ENCODE measurements at places on chromosomes 2 and 18. TPM values are rescaled to one million over a fixed set of nuclear protein-coding genes. Genes with fewer than 3 reads are reported as not detected.

DNA sequence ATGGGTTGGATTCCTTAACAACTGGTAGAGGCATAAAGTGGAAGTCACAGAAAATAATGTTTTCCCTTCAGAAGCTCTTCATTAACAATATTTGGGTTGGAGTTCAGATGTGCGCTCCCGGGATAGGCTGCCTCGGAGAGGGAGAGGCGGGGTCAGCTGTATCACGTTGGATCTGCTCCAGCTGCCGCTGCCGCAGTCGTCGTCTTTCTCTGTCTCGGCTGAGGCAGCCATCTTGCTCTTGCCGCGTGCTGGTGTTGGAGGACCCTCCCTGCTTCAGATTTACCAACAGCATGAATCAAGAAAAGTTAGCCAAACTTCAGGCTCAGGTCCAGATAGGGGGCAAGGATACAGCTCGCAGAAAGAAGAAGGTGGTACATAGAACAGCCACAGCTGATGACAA is 35.1 kb downstream of the TANC1 start:
- H3K27me3 ChIP-seq: no peaks in the 10 kb centered on the region
- H3K4me1 ChIP-seq: peaks cover 41% of the 10 kb centered on the region
- H3K4me3 ChIP-seq: no peak overlapping the region
- no peaks in the 10 kb centered on the region for H3K36me3 ChIP-seq
- DNase-seq: no peak

- DNase-seq: peak; percentile 0
- no peak overlapping the region for H3K4me3 ChIP-seq
Measured at GRCh38 chr2:130135692-130136541, 6.9 kb upstream of the POTEF start.

DNA sequence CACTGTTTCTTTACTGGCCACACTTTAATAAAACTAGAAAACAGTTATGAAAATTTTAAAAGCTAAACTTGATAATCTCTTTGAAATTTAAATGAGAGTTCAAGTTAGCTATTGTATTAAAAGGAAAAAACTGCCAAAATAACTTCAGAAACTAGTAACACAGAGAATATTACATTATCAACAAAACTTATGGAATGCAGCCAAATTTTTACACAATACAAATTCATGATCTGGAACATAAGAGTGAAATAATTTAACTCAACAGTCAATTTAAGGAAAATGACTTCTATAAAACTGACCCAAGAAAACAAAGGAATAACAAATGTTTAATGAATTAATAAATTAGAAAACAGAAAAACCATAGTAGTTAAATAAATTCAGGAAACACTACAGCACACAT is 65.0 kb downstream of the TCF4 start:
- H3K27me3 ChIP-seq: no peaks in the 10 kb centered on the region
- no peak overlapping the region for H3K4me3 ChIP-seq
- DNase-seq: no peak
- H3K27ac ChIP-seq: no peak overlapping the region
- H3K36me3 ChIP-seq: no peaks in the 10 kb centered on the region

The GALNT3 gene
- total RNA-seq: 134 TPM
